ENCODE measurements at places on chromosomes 1 and 21.

- DNase-seq, result no peak
These were observed 32.5 kb downstream of the THAP3 start for GRCh38 chr1:6657138-6657537.

DNA sequence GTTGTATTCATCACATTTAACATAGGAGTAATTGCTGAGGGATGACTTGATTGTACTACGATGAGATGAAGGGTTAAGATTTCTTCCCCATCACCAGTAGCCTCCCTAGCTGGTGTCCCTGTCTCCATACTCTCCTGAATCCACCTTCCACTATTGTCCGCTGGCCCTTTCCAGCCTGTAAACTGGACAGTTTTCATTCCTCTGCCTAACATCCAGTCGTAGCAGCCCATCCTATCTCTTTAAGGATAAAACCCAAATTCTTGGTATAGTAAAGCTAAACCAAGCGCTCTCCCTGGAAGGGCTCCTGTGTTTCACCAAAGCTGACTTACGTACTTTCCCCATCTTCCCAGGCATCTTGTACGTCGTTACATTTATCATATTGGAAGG, 670 bp downstream of the COX20 start:
- no peak for DNase-seq

DNA sequence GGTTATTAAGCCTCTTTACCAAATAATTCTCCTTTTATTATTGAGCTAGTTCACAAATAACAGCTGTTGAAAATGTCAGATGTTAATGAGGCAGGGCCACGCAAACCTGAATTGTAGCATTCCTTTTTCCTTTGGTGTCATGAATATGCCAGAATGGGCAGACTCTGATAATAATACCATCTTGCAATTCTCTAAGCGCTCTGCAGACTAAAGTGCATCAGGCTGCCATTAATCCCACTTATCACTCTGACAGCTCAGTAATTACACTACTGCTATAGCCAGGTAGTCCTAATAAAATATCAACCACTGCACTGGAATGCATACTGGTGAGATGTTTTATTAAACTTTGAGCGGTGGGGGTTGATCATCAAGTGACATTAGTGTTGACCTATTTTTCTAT, 177.7 kb downstream of the DPYD start:
- no peak for DNase-seq

DNA sequence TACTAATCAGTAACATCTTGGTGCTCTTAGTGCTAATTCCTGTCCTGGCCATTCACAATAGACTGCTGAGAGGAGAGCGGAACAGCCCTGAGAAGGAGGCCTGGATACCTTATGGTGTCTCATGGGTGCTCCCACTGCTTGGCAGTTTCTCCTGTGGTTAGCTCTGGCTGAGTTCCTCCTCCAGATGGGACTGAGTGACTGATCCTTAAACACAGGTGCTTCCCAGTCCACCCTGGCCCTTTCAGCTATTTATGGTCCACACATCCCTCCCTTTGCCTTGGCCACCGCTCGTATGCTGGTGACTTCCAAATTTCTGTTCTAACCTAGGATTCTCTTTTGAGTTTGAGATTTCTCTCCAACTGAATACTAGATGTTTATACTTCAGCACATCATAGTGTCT, 157.0 kb upstream of the CACNA1E start:
- DNase-seq, result no peak

DNA sequence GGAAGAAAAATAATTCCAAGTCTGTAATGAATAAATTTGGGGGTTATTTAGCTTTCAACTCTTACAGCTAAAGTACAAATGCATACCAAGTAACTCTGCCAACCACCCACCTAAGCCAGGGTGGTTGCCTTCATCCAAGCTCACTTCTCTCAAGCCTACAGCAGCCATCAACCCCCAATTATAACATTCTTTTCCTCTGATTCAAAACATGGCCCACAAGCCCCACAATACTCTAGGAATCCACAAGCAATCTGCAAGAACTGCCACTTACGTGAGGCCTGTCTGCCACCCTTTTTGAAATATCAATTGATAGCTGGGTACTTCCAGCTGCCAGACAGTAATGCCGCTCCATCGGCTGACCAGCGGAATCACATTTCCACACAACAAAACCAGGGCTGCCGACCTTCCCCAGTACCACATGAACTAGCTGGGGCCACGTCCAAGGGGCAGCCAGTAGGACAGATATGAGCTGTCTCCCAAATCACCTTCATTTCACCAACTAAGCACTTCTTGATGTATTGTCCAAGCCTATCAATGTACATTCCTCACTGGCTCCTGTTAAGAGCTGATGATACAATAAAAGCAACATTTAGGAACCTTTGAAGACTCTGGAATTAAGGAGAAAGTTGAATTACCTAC, 3.2 kb downstream of the LBR start:
- DNase-seq, result no peak

DNA sequence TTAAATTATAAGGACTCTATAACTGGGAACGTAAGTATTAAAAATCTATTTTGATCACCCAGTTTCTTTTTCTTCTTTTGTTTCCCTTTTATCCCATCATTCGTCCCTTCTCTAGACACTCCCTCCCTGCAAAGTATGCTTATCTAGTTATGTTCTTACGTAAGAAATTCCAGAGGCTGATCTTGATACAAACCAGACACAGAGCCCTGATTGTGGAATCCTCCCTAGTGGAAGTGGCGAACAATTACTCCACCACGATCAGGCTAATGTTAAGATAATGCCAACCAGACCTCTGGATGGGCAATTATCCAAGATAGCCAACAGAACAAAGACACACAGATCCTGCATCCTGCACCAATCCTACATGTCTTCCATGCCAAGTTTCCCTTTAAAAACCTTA, 1557.4 kb downstream of the PLA2G4A start:
- DNase-seq, result no peak

DNA sequence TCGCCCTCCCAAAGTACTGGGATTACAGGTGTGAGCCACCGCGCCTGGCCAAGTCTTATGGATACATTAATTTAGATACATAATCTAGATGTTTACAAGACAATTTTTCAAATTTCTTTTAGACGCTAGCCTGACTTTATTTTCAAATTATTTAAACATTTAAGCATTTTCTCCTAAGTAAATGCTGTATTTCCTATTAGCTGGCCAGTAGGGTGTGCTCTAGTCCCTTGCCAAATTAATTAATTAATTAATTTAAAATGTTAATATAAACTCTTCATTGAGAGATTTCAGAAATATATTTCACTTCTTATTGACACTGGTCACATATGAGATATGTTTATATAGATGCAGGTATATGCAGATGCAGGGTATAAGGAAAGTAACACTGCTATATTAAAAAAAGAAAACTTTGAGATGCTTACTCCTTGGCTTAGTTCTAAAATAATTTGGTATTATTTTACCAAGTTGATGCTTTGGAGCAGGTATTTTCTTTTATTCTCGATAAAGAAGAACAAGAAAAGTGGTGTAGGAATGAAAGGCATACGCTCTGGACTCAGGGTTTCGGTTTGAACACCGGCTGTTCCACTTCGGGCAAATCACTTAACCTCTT, 5.2 kb upstream of the ERRFI1 start:
- no peak for DNase-seq

Measured in stimulated activated CD4-positive, alpha-beta T cell treated with anti-CD3 and anti-CD28 coated beads, Interleukin-1b, Interleukin-23, amount 100 ng/mL, for 1 hour (primary cell).